ENCODE measurements at places on chromosomes 2 and 18. TPM values are rescaled to one million over a fixed set of nuclear protein-coding genes. Genes with fewer than 3 reads are reported as not detected.

The ACAA2 gene
- 42.4 TPM for total RNA-seq

The CHST9 gene
- not detected for total RNA-seq

The KCNJ13 gene
- not detected for total RNA-seq

The PTPN2 gene
- total RNA-seq: 29.2 TPM

The AAMP gene
- total RNA-seq: 116 TPM

The AQP12B gene
- total RNA-seq: not detected

The ADAM23 gene
- 1.4 TPM for total RNA-seq

The ANKRD30B gene
- not detected for total RNA-seq

The SAG gene
- not detected for total RNA-seq

The ABCG8 gene
- total RNA-seq: not detected

The POTEJ gene
- not detected for total RNA-seq

The C2orf72 gene
- total RNA-seq: 0.26 TPM

The KCNJ3 gene
- total RNA-seq: not detected

The FKBP1B gene
- total RNA-seq: 20.7 TPM

The SCN9A gene
- 1.0 TPM for total RNA-seq

The PDIA6 gene
- total RNA-seq: 205 TPM

The CD8B gene
- total RNA-seq: not detected

The ACADL gene
- total RNA-seq: not detected

The TEX44 gene
- total RNA-seq: not detected

The TUBA3E gene
- total RNA-seq: not detected

Data from epithelial cell of alveolus of lung (primary cell).